Stimulated activated CD8-positive, alpha-beta memory T cell treated with anti-CD3 and anti-CD28 coated beads, Interleukin-15, amount 100 ng/mL, for 4 hours (primary cell): ENCODE measurements at places on chromosomes 12 and 14.

DNA sequence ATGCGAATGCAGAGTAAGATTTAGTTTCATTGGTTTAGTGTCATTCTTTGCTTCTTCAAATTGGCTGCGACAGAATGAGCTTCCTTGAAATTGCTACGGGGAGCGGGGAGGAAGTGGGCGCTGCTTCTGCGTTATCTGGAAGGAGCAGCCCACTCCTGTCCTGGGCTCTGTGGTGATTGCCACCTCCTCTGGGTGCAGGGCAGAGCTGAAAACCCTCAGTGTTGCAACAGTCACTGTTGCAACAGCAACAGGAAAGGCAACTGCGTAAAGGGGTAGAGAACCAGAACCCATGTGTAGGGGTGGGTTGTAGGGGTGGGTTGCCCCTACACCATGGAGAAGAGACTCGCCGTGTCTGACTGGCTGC, 57.7 kb downstream of the MAX start:
- no peak for DNase-seq

GRCh38 chr12:22321638-22322037, 12.9 kb downstream of the ST8SIA1 start:
- DNase-seq = no peak

DNA sequence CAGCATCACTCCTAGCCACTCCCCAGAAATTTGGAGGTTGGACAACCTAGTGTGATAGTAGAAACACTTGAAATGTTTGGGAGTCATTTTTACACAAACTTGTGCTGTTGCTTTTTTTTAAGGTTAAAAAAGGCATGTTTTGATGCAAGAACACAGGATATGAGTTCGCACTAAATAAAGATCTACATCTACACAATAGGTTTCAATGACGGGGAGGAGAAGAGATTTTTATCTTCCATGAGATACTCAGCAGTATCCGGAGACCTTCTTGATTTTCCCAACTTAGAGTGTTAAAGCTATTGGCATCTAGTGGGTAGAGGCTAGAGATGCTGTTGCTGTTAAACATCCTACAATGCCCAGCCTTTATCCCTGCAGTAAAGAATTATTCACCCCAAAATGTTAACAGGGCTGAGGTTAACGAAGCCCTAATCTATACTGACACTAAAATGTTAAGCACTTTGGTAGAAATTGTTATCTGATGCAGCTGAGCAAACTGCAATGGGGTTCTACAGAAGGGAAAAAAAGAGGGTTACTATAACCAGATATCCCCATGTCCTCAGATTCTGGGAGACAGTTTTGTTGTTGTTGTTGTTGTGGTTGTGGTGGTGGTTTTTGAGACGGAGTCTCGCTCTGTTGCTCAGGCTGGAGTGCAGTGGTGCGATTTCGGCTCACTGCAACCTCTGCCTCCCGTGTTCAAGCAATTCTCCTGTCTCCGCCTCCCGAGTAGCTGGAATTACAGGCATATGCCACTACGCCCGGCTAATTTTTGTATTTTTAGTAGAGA, 14.0 kb upstream of the PCNX1 start:
- no peak for DNase-seq

DNA sequence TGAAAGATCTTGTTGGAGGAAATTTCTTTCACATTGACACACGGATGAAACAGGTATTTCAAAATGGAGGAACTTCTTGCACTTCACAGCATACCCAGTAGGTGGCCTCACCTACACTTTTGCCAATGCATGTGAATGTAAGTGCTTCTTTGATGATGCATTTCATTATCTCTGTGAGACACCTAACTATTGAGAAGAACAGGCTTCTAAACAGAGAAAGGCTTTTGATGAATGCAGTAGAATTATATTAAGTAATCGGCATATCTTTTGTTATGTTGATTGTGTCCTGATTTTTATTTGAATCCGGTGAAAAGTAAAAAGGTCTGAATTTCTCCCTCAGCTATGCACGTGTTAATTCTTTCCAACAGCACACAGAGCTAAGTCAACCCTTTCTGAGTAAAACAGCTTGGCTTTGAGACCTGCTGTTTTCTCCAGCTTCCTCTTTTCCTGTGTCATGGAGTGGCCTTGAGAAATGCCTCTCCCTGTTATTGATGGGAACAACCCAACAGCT, 399.0 kb downstream of the NAV3 start:
- no peak for DNase-seq

DNA sequence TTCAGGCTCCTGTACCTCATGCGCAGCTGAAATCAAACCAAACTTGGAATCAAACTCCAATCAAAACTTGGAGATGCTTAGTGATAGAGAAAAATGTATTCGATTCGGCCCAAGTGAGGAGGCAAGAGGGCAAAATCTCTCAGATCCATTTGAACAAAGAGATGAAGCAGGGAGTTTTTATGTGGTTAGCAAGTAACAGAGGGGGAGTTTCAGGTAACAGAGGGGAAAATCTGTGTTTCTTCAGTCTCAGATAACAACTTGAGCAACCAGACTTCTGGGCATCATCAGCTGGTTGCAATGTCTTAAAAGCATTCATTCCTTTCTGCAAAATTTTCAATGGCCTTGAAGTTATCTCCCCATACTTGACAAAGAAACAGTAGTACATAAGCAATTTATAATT, 245.1 kb upstream of the AVPR1A start:
- no peak for DNase-seq

GRCh38 chr12:13981990-13982389, 588 bp upstream of the GRIN2B start:
- DNase-seq = no peak

DNA sequence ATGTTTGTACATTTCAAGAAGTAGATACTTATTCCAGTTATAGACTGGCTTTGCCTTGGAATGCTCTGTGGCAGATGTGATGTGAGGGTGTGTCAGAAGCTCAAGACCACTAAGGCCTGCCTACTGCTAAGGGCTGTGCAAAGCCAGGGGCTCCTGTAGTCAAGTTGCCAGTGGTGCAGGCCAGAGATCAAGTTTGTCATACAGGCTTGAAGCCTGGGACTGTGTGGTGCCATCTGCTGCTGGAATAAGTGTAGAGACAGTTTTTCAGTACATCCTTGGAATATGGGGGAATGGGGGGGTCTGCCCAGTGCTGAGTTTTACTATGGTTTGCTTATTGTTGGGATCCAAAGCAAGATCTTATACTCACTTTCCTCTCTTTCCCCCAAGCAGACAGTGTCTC, 649.9 kb upstream of the FOXG1 start:
- DNase-seq = no peak

- no peak for DNase-seq
Observed at GRCh38 chr14:100906420-100906819, 2.9 kb upstream of the RTL1 start.

DNA sequence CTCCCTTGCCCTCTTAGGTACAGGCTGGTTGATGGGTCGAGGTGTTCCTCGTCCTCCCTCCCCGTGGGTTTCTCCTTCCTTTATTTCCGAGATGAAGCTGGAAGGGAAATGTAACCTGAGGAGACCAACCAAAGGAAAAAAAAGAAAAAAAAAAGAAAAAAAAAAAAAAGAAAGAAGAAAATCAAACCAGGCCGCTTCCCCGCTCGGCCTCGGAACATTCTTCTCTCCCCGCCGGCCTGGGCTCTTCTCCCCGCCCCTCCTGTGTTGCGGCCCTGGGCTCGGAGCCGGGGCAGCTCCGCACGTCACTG, 1.6 kb upstream of the NFATC4 start:
- no peak for DNase-seq

- DNase-seq = no peak
Observed at GRCh38 chr14:98949481-98950135, 322.4 kb downstream of the BCL11B start.

- no peak for DNase-seq
Observed at GRCh38 chr14:91164676-91165075, 50.8 kb downstream of the DGLUCY start.

- no peak for DNase-seq
Observed at GRCh38 chr12:48122065-48122834, 3.1 kb downstream of the PFKM start.

DNA sequence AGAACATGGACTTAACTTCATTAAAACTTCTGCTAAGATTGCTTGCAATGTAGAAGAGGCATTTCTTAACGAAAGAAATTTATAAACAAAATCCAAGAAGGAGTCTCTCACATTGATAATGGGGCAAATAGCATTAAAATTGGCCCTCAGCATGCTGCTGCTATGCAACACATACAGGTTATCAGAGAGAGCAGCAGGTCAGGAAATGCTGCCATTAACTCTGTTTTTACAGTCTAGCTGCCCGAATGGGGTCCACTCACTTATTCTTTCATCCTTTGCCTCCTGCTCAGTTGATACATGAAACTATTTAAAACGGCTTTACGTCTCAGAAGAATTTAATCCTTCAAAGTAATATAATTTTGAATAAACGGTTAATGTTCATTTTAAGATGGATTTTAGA, 620.4 kb downstream of the SLC16A7 start:
- no peak for DNase-seq

- no peak for DNase-seq
Observed at GRCh38 chr12:71892059-71892458, 46.6 kb upstream of the TPH2 start.

DNA sequence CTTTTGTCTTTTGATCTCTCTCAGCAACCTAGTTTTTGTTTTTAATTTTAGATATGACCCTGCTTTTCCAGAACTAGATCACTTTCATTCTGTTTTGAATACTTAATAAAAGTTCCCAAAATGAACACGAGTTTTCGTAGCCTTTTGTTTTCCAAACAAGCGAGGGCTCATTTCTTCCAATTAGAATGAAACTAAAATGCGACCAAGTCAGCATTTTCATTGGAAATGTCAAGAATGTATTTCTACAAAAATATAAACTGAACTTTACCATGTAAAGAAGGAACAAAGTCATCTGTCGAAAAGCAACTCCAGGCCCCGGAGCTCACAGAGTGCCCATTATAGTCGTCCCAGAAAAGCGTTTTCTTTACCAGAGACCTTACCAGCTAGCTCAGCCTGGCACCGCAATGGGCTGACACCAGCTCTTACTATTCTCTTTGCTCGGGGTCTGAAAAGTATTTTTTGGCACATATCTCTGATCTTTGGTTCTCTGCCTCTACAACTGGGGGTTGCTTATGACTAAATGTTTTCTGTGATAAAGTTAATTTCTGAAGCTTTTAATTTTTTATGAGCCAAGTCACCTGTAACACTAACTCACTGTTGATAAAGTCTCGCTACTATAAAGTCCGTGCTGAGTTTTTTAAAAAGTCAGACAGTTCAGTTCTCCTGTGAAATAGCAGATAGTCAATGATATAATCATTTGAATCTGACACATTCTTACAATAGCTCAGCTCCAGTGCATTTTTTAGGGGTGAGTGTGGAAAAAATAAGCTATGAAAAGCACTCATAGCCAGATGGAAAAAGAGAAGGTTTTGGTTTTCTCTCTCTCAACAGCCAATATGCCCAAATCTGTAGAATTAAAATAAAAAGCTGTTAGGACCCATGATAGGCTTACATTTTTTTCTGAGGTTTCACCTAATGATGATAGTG, 43.4 kb downstream of the SAMD4A start:
- DNase-seq = no peak

- no peak for DNase-seq
Observed at GRCh38 chr12:31600252-31600651, 9.3 kb upstream of the DENND5B start.

DNA sequence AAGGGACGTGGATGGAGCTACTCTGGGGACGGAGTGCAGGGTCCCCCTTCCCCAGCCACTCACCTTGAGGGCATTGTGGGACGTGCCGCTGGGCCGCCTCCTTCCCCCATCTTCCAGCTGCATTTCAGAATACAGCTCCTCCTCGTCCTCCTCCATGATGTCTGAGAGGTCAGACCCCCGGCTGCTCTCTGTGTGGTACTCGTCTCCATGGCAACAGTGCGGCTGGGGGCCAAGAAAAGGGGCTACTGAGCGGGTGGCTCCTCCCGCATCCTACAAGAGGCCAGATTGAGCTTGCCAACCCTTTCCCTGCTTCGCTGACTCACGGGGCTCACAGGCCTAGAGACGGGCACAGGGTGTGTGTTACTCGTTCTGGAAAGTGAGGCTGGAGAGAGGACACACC, 90.4 kb downstream of the PIWIL1 start:
- DNase-seq = no peak

DNA sequence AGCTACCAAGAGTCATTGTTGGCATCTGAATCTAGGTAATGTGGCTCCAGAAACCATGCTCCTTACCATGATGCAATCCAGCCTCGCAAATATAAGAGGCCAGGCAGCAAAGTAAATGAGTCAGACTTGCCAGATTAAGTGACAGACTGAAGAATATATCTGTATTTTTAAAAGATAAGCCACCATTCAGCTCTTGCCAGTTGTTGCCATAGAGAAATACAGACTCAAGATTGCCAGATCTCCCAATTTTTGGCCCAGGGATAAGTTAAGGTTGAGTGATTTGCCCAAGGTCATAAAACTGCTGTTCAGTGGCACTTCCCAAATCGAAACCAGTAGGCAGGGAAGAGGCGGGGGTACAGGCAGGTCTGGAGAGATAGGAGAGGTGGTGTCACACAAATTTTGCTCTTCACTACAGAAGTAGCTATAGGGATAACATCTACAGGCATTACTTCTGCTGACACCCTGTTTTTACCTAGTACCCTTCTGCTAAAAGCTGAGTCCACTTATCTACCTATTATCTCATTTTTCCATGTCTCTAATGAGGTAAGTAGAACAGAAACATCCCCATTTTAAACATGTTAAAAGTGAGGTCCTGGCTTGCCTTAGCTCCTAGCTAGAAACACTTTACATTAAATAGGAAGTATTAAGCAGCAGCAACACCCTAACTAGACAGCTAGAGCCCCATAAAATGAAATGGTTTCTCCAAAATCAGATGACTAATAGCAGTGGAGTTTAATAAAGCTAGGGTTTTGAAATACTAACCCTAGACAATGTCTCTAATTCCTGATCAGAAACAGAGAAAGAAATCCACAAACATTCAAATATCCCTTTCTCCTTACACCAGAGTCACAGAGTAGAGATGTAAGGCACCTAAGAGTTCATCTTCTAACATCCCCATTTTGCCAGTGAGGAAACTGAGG, 19.5 kb downstream of the DCAF5 start:
- no peak for DNase-seq

DNA sequence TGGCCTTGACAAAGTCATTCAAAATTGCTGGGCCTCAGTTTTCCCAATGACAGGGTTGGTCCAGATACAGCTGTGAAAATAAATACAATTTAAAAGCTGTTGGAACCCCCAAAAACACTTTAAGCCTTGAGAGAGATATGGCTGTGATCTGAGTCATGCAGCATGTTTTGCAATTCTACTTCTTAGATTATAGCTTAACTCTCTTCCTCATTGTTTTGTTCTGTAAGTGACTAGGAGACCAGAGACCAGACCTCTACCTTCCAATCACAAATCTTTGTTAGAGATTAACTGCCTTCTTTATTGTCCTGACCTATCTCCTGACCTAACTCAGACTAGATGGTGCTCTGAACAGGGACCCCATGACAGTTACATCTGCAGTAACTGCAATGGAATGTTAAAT, 198.1 kb downstream of the STXBP6 start:
- DNase-seq = no peak

DNA sequence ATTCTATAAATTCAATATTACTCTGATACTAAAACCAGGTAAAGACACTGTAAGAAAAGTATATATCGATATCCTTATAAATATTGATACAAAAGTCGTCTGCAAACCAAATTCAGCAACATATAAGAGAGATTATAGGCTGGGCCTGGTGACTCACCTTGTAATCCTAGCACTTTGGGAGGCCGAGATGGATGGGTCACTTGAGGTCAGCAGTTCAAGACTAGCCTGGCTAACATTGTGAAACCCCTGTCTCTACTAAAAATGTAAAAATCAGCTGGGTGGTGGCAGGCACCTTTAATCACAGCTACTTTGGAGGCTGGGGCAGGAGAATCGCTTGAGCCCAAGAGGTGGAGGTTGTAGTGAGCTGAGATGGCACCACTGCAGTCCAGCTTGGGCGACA, 13.5 kb upstream of the TUBA1C start:
- no peak for DNase-seq
